NCI-H1417 treated with DMSO at 0.1 percent for 48 hours (cell line): ENCODE measurements at places on chromosomes 6 and 20.

DNA sequence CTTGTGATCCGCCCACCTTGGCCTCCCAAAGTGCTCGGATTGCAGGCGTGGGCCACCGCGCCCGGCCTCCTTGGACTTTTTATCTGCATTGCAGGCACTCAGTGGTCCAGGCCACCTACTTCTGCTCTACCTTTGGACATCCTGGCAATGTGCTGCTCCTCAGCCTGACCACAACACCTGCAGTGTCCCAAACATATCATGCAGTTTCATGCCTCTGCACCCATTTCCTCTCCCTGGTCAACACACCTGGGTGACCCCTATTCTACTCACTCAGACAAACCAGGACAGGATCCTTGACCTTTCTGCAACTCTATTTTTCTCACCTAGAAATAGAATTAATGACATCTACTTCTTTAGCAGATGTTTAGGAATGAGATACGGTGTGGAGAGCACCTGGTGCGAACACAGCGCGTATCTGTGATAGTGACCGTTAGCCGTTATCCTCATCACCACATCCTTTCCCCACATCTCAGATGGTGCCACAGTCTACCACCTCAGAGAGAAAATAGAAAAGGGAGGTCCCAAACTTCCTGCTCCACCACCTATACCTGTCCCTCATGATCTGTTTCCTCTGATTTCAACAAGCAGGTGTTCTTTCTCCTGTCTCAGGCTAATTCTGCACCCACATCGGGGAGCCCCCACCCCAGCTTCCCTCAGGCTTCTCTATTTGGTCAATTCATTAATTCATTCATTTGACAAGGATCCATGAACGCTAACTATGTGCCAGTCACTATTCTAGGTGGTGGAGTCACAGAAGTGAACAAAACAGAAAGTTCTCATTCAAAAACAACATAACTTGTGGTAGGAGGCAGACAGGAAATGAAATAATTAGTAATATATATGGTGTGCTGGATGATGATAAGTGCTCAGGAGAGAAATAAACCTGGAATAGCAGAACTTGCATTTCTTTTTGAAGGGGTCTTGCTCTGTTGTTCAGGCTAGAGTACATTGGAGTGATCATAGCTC, 4.3 kb upstream of the BTN3A2 start:
- DNase-seq: no peak

- DNase-seq: no peak
These were observed 861 bp upstream of the RALGAPA2 start for GRCh38 chr20:20713244-20713765.

DNA sequence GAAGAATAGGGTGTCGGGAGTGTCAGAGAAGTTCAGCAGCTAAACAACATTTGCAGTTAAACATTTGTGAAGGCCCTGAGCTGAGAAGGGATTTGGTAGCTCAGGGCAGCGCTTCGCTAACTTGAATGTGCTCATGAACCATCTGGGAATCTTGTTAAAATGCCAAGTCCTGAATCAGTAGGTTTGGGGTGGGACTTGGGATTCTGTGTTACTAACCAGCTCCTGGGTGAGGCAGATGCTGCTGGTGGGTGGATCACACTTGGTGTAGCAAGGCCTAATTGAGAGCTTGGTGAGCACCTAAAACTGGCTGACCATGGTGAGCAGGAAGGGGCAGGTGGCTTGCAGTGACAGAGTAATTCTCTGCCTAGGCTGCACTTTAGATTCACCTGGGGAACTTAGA, 5.9 kb downstream of the PTPRA start:
- DNase-seq: no peak

DNA sequence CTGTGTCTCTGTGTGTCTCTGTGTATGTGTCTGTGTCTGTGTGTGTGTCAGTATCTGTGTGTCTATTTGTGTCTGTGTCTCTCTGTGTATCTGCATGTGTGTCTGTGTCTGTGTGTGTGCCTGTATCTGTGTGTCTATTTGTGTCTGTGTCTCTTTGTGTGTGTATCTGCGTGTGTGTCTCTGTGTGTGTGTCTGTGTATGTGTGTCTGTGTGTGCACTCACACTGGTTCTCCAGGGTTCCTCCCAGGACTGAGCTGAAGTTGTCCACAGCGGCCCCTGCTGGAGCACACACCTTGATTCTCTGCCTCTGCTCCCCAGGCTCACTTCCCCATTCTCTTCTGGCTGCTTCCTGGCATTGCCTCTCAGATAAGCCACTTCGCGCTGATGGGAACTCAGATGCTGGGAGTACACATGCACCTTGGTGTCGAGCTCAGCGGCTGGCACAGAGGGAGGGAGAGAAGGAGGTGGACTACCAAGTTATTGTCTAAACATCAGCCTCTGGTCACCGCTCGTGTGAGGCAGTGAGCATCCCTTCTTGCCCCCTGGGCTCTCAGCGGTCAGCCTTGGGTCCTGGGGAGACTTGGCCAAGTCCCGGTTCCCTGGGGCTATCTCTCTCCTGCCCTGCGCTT, 104.9 kb upstream of the NXT1 start:
- no peak for DNase-seq

GRCh38 chr6:23089981-23090380, 520.6 kb downstream of the HDGFL1 start:
- DNase-seq: no peak

DNA sequence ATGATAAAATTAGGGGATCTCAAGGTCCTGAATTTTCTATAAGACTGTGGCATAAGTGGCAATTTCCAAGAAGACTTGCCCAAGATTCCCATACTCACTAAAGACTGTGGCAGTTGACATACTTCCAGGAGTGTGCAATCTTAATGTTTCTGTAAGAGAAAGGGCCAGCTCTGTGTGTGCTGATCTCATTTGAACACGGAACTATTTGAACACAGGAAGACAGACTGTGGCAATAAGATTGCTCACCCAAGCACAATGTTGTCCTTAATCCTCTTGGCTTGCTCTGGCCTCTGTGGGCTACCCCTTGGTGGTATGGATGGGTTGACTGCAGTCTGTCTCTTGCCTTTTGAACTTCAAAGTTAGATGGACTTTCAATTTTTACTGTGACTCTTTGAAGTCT, 151.4 kb downstream of the PHF3 start:
- no peak for DNase-seq

- DNase-seq: no peak
These were observed 49.6 kb upstream of the ZNF217 start for GRCh38 chr20:53643031-53643832.

DNA sequence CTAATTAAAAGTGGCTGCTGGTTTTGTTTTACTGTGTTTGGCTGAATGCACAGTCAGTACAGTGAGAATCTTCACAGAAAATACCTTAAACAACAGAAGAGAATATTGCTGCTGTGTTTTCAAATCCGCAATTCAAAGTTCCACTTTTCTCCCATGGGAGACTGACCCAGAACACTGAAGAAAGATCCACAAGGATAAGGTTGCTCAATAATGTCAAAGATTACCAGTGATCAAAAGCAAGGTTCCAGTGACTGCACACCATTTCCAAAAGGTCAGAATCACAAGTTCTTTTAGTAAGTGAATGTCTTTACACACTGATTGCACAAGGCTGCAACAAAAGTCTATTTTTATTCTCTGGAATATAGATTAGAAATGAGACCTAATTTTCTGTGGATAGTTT, 82.3 kb downstream of the EPHA7 start:
- DNase-seq: no peak

GRCh38 chr6:79863566-79863965, 83.8 kb downstream of the ELOVL4 start:
- no peak for DNase-seq

- DNase-seq: no peak
These were observed 8.5 kb upstream of the TINAG start for GRCh38 chr6:54299542-54300269.

DNA sequence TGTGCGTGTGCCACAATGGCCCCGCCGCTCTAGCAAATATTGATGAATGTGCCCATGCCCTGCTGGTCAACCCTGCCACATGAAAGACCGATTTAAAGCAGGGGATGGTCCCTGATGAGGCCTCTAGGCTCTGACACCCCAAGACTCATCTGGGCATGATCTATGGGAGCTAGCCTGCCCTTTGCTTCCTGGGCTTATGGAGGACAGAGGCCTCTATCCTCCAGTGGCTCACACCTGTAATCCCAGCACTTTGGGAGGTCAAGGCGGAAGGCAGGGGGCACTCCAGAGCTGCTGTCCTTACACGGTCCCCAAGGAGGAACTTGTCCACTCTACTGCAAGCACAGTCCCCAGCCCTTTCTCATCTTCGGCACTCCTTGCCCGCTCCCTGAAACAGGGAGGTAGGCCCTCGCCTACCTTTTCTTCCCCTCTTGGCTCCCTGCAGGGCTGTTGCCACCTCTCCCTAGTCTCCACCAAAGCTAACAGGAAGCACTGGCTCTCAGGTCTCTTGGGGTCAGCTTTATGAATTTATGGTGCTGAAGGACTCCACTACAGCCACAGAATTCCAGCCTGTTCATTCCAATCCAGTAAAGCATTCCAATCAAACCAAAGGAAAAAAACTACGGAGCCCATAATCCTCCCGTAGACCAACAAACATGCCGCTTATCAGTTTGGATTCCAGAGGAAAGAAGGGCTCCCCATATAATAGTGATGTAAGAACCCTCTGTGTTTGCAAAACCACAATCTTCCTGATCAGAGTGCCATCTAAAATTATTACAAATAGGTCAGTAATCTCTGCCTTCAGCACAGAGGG, 48.7 kb upstream of the FOXQ1 start:
- DNase-seq: no peak

- DNase-seq: no peak
These were observed 37.9 kb upstream of the FUCA2 start for GRCh38 chr6:143549221-143549948.

DNA sequence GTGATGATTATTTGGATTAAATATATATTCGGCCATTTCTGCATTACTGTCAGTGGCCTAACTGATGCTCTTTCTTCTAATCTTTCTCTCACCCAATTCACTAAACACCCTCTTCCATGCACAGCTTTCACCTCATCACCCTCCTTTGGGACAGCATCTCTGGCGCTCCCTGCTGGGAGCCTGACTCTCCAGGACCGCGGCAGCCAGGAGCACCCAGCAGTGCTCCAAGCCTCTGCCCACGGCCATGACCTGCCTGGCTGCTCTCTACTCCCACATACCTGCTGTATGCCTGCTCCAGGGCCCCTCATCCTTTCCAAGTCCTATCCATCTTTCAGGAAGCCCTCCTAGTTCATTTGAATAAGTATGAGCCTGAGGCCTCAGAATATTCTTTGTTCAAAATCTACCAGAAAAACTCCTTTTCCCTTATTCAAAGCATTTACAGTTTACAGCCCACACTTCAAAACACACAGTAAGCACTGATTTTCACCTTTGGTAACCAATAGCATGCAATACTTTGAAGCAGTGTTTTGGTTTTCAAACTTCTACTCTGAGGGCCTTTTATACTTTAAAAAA, 15.2 kb downstream of the CTCFL start:
- DNase-seq: no peak

DNA sequence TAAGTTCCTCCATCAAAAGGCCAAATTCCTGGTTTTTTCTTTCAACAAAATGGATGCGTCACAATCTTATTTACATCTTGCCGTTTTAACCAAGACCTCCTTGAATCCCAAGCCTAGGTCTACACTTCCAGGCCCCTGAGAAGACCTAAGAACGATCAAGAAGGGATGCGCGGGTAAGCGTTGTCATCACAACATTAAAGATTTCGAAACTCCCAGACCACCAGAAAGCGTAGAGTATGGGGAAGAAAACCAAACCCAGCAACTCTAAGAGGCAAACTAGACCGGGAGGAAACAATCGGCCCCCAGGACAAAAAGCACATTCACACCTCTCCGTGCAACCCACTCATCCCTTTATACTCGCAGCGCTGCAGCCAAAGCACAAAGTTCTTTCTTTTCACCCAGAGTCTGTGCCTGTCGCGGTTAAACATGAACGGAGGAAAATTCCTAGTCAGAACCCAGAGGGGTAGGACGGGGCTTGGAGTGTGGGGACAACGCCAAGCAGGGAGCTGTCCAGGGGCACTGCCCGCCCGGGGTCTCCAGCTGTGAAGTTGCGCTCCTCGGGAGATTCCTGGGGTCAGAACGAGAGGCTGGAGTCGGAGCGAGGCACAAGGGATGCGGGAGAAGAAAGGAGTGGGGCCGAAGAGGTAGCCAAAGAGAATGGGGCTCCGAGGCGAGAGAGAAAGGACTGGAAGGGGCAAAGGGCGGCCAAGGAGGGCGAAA, 725 bp downstream of the OSER1 start:
- DNase-seq: no peak

GRCh38 chr6:122412001-122412400, 12.5 kb downstream of the HSF2 start:
- DNase-seq: no peak

DNA sequence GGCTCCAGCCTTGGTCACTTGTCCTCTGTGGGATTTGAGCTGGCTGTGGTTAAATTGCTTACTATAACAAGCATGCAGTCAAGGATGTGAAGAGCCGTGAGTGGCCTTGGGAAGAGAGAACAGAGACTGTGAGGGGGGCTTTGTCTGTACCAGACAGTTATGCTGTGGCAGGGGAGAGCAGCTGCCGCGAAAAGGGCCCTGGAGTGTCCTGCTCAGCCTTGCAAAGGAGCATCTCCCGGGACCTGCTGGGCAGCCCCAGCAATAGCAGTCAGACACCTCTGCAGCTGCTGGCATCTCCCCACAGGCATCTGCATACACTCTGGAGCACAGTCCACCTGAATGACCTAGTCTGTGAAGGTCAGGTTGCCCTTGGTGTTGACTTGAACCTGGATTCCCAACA, 6.3 kb downstream of the EBF4 start:
- DNase-seq: no peak

DNA sequence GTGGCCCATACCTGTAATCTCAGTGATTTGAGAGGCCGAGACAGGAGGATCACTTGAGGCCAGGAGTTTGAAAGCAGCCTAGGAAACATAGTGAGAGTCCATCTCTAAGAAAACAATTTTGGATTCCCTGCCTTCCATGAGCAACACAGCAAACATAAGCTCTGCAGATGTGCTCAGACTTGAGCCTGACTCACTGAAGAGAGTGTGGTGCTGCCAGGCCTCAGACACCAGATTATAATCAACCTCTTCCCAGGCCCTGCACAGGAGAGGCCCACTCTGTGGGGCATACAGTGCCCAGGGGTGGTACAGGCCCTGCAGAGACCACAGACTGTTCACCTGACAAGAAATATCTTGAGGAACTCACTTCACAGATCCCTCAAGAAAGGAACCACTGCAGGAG, 19.9 kb downstream of the HLA-DPB1 start:
- no peak for DNase-seq

- DNase-seq: no peak
These were observed 101.4 kb downstream of the ZNF217 start for GRCh38 chr20:53492212-53492611.

DNA sequence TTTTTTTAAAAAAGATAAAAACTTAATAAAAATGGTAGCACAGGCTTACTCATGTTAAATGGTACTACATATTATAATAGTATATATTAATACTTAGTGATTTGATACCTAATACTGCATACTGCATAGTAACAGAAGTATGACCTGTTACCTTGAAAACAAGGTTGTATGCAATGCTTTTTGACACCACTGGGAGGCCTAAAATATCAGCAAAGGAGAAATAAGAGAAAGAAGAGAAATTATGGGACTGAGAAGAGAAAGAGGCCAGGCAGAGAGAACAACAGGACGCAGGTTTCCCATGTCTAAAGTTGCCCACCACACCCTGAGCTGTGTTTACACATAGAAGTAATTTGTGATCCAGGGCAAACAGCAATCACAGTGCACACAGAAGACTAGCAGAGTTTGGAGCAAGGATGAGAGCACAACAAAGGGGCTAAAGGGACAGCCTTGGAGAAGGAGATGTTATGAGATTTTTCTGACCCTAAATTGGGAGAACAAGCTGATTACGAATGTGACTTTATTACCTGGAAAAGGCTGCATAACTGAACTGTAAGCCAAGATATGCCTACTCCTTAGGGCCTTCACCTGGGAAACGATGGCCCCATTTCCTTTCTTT, 73.2 kb downstream of the ROS1 start:
- no peak for DNase-seq

GRCh38 chr6:148532698-148533097, 190.1 kb downstream of the SASH1 start:
- no peak for DNase-seq
